ENCODE measurements at places on chromosomes 6 and 20. TPM values are rescaled to one million over a fixed set of nuclear protein-coding genes. Genes with fewer than 3 reads are reported as not detected.

DNA sequence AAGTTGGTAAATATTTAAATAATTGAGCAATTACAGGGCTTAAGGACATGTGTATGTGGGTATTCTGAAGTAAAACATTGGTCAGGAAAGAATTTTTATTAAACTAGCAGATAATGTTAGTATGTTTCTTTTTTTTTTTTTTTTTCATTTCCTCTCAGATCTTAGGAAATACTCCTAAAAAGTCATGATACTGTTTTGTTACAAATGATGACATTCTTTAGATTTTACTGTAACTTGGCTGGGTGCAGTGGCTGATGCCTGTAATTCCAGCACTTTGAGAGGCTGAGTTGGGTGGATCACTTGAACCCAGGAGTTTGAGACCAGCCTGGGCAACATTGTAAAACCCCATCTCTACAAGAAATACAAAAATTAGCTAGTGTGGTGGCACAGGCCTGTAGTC is 41.5 kb downstream of the CDC40 start:
- no peak for DNase-seq

The GLYATL3 gene
- not detected for polyA plus RNA-seq

DNA sequence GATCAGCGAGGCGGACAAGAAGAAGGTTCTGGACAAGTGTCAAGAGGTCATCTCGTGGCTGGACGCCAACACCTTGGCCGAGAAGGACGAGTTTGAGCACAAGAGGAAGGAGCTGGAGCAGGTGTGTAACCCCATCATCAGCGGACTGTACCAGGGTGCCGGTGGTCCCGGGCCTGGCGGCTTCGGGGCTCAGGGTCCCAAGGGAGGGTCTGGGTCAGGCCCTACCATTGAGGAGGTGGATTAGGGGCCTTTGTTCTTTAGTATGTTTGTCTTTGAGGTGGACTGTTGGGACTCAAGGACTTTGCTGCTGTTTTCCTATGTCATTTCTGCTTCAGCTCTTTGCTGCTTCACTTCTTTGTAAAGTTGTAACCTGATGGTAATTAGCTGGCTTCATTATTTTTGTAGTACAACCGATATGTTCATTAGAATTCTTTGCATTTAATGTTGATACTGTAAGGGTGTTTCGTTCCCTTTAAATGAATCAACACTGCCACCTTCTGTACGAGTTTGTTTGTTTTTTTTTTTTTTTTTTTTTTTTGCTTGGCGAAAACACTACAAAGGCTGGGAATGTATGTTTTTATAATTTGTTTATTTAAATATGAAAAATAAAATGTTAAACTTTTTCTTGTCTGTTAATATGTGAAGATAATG is 2.2 kb downstream of the HSPA1B start:
- no peak for DNase-seq

DNA sequence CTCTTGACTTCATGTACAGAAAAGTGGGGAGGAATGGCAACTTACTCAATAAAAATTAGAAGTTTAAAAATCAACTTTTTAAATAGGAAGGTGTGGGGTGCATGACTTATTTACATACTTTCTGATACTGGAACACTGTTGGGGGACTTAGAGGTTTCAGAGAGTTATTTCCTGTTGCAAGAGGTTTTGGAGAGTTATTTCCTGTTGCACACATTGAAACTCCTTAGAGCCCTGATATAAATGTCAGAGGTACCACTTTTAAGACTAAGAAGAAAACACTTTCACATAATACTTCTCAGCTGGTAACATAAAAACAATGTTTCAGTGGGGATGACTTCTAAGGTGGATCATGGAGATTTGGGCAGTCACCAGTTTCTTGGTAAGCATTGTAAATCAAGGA is 579.9 kb downstream of the MMUT start:
- no peak for DNase-seq

The ZNF391 gene
- polyA plus RNA-seq, result 0.46 TPM

Data from sigmoid colon (tissue), 7 donors.